Suppressor macrophage treated with lipopolysaccharide for 1 hour (primary cell): ENCODE measurements at places on chromosomes 6 and 20.

- peak; percentile 44 for DNase-seq
Observed at GRCh38 chr6:146770965-146771735, 172.4 kb downstream of the ADGB start.

DNA sequence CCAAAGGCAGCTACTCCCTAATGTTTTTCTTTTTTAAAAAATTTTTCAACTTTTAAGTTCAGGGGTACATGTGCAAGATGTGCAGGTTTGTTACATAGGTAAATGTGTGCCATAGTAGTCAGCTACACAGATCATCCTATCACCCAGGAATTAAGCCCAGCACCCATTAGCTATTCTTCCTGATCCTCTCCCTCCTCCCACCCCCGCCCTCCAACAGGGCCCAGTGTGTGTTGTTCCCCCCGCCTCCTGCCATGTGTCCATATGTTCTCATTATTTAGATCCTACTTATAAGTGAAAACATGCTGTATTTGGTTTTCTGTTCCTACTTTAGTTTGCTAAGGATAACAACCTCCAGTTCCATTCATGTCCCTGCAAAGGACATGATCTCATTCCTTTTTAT lies 12.4 kb downstream of the TRIM15 start:
- DNase-seq: no peak

GRCh38 chr6:54291146-54291545 lies 17.1 kb upstream of the TINAG start:
- no peak for DNase-seq

GRCh38 chr6:34969662-34970265 lies 80.7 kb downstream of the ANKS1A start:
- no peak for DNase-seq

DNA sequence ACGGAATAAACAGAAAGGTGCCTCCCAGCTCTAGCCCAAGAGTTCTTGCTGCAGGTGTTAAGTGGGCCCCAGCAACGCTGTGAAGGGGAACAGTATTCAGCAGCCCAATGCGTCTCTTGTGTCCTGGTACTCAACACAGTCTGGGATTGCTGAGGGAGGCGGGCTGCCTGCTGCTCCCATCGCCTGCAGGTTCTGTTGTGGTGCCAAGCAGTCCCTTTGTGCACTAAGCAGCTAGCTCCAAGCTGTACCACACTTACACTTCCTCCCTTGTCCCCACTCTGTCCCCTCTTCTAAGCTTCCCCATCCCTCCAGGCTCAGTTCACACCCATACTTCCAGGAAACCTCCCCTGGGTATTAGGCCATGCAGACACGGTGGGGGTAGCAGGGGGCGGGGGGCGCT lies 92.7 kb downstream of the AGPAT4 start:
- no peak for DNase-seq

- no peak for DNase-seq
Observed at GRCh38 chr6:106046854-106047200, 39.3 kb upstream of the PRDM1 start.

DNA sequence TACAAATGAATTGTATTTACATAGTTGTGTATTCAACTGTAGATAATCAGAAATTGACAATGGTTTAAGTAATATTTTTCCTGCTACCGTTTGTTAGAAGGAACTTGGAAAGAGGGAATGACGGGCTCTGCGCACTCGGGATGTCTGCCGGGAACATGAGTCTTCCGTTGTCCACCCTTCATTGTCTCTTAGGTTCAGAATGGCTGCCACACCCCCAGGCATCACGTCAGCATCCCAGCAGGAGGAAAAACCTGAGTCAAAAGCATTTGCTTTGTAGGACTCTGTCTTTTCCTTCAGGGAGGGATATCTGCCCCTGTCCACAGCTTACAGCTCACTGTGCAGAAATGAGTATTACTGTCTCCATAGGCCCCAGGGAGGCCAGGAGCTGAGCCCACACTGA lies 331.2 kb downstream of the THBS2 start:
- no peak for DNase-seq

- peak; percentile 65 for DNase-seq
Observed at GRCh38 chr6:117605169-117605826, 3.0 kb upstream of the GOPC start.

DNA sequence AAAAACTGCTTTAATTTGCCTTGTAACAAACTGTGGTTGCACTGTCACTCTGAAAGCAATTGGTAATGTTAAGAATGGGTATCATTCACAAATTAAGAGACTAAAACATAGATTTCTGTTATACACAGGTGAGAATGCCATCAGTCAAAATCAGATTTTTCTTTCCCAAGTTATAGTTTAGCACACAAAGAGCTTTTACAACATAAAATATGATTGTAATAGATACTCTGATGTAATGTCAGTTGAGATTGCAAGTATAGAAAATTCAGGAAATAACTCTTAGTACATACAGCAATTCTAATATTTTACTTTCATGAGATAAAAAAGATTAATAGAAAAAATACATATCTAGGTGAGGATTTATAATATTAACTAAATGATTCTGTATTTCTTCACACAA lies 2.3 kb upstream of the ME1 start:
- peak; percentile 28 for DNase-seq

DNA sequence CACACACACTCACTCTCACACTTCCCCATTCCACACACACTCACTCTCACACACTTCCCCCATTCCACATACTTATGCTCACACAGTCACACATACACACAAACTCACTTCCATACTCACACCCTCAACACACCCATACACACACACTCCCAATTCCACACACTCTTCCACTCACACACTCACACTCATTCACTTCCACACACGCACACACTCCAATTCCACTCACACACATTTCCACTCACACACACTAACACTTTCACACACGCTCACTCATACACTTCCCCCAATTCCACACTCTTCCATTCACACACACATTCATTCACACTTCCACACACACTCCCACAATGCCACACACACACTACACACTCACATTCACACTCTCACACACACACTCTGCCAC lies 8.0 kb upstream of the OSBPL2 start:
- no peak for DNase-seq

GRCh38 chr20:18019068-18019467 lies 38.6 kb downstream of the OVOL2 start:
- peak; percentile 59 for DNase-seq

GRCh38 chr6:12785301-12785700 lies 68.7 kb downstream of the PHACTR1 start:
- DNase-seq: no peak

- DNase-seq: no peak
Observed at GRCh38 chr20:58716476-58717277, 24.1 kb downstream of the NPEPL1 start.

GRCh38 chr6:131914967-131915751 lies 36.0 kb downstream of the CCN2 start:
- DNase-seq: peak; percentile 78

DNA sequence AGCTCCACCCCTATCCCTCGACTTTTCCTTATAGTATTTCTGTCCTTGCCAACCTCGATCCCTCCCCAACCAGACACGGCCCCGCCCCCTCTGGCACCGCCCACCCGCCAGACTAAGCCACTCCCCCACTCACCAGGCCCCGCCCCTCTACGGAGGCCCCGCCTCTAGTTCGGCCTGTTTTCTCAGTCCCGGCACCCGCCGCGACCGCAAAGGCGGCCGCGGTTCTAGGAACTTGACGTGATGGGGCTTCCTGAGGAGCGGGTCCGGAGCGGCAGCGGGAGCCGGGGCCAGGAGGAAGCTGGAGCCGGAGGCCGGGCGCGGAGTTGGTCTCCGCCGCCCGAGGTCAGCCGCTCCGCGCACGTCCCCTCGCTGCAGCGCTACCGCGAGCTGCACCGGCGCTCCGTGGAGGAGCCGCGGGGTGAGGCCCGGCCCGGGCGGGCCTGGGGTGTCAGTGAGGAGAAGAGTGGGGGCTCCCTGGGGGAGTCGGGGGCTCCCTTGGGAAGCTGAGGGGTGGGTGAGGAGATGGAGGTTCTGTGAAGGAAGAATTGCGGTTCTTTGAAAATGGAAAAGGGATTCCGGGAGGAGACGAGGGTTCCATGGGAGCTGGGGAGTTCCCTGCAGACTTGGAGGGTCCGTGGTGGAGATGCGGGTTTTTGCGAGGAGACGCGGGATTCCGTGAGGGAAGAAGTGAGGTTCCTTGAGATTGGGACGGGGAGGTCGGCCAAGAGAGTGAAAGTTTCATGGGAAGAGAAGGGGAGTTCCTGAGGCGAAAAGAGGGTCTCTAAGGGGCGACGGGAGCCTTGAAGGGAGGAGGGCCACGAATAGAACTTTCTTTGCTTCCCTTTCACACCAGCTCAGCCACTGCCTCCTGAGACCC lies at the start of gene ACSS2:
TSS of gene ACSS2 (plus strand) at position 207 of the 877 bp plus-strand sequence. CDS start at position 241, 34 bp downstream.
- DNase-seq: no peak

GRCh38 chr6:35461270-35461669 lies 6.9 kb upstream of the RPL10A start:
- DNase-seq: no peak

DNA sequence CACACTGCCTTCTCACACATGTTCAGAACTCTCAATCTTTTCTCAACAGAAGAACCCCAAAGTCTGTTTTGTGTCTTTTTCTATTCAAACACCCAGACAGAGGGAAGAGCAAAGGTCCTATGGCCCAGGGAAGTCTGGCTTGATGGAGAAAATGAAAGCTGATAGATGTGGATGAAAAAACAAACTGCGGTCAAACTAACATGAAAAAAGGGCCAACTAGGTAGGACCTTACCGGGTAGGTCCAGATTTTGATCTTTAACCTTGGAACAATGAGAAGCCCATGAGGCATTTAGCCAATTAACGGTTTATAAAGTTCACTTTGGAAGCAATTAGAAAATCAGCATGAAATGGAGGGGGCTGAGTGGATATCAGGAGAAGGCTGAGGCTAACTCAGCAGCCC lies 507.7 kb upstream of the SLC35B3 start:
- DNase-seq: no peak

DNA sequence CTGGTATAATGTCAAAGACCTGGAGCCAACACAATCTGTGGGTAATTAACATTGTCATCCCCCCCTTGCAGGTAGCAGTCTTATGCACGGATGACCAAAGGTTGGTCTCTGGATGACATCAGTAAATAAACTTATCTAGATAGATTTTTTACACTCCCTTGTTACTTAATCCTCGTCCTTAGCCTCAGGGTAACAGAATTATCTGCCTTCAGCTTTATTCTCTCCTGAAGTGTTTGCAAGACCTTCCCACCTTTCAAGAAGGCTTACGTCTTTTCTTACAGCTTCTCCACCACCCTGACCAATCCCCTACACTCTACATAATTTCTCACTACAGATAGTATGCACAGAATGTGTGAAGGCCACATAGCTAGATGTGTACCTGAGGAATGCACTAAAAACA lies 434.8 kb upstream of the HTR1E start:
- DNase-seq: no peak

DNA sequence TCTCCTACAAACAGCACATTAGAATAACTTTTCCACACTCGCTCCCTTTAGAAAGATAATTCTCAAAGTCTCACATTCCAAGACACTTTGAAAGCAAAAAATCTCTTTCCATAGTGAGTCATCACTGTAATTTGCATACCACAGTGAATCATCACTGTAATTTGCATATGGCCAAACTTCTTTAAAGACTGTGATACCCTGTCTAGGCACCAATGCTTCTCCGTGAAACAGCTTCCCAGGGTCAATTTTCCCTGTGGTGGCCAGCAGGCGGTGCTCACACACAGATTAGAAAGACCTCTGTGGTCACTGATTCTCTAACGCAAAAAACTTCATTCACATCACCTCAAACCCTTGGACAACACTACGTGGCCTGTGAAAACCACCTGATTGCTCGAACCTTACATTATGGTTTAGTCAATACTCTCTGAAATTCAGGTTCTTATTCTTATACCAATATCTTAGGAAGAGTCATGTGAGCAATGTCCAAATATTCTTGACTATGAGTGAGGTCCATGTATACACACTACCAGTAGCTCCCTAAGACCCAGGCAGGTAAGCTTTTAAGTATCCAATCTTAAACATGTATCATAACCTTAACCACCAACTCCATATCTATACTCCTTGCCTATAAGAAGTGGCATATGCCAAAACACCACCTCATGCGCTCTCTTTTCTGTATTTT lies 78.5 kb upstream of the PHACTR1 start:
- peak; percentile 88 for DNase-seq

DNA sequence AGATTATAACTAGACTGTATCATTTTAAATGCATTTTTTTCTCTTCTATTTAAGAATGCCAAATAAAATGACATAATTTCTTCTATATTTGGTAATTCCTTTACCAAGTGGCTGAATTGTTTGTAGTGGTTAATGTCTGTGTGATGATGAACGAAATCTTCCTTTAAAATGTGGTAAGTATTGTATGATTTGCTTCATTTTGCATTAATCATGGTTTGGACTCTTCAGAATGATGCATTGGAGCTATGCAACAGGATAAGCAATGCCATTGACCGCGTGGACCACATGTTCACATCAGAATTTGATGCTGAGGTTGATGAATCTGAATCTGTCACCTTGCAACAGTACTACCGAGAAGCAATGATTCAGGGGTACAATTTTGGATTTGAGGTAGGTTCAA lies 99.6 kb downstream of the MAP3K4 start:
- no peak for DNase-seq

DNA sequence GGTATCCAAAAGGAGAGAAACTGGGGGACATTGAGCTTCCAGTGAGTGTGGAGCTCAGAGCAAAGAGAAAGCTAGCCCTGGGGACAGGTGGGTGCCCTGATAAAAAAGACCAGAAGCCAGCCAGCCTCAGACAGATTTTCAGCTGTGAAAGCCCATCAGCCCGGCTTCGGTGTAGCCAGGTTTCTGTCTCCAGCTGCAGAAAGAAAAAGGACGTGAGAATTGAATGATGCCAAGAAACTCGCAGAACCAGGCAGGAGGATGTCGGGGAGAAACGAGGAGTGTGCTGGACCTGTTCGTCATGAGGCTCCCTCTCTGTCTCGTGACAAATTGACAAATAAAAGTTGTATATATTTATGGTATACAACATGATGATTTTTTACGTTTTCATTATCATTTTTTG lies 63.3 kb downstream of the CDH4 start:
- DNase-seq: no peak

- peak; percentile 3 for DNase-seq
Observed at GRCh38 chr6:4474810-4475209, 301.4 kb upstream of the CDYL start.

DNA sequence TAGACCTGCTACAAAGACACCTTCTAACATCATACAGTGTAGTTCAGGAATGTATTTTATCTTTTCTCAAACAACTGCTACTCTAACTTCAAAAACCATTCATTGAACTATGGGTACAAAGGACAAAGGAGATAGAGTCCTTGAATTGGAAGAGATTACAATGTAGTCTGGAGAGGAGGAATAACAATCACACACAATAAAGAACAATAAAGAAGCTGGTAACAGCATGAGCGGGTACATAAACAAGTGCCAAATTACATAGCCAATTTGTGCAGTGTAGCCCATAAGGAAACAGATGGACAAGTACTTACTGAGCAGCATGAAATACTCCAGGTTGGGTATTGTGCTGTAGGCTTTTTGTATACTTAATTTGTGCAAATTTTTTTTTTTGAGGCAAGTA lies 44.3 kb downstream of the OSTM1 start:
- no peak for DNase-seq

- DNase-seq: peak; percentile 59
Observed at GRCh38 chr6:87407561-87407900, 241 bp upstream of the CFAP206 start.

- DNase-seq: no peak
Observed at GRCh38 chr6:140609956-140610355, 1235.5 kb upstream of the CITED2 start.

GRCh38 chr20:45341579-45341938 lies 6.7 kb downstream of the SDC4 start:
- DNase-seq: no peak
